ENCODE measurements at places on chromosomes 12 and 14.
A peak's percentile ranks its signal among the peaks of the same experiment; 100 is the strongest.

DNA sequence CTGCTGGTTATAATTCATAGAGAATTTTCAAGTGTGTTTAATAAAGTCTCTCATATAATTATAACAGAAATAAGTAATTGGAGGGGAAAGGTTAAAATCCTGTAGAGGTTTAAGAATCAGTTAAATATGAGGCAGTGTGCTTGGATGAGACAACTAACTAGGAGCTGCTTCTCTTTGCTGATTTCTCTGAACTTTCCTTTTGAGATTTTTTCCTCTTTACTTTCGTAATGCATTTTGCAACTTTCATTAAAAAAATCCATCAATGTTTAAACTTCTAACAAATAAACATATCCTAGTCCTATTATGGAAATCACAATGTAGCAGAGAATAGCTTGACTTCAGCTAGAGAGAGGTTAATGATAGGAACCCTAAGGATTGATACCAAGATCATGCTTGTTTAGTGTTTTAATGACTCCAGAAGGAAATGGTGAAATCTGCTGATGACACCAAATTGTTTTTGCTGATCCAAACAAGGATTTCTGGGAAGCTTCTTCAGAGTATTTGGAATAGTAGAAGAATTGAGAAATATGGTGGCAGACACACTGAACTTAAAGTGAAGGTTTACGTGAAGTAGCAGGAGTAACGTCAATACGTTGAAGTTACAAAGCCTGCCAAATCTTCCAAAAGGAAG lies 122.6 kb downstream of the RAD51B start:
- no peak for DNase-seq

GRCh38 chr12:75683220-75683619 lies 171.8 kb upstream of the KRR1 start:
- no peak for DNase-seq

DNA sequence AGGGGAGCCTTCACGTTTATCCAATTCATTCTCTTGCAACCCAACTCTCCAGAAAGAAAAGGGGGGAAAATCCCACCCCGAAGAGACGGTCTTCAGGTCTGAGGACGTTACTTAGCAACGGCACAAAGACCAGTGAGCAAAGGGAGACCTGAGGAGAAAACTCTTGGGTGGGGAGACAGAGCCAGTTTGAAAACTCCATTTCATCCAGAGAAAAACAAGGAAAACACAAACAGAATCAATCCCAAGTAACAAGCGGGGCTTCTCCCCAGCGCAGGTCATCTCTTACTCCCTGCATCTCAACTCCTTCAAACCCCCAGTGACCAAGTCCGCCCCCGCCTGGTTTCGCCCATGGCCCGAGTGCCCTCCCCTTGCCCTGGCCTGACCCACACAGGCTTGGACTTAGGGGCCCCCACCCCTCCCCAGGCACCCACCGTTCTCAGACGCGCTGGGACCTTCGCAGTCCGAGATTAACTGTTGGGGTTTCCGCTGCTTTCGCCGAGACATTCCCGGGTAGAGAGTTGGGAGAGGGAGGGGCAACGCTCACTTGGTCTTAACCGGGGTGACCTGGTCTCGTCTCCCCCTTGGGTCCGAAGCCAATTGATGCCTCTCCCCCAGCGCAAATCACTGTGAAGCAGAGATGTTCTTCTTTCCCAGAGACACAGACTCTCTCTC lies 10.4 kb upstream of the SALL2 start:
- no peak for DNase-seq

DNA sequence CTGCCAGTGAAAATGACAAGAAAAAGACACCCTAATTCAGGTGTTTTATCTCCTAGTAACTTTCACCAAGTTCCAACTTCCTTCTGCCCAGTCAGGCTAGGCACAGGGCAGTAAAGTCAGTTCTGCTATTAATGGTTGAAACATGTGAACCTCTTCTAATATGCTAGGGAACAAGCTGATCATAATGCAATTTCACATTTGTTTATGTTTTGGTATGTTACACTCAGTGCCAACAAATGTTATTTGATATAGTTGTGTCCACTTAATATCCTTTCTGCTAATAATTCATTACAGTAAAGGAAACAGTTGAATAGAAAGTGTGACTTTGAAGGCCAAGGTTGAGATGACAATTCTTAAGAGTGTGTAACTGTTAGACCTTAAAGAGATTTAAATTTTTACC lies 17.2 kb downstream of the NT5DC3 start:
- DNase-seq, result no peak

DNA sequence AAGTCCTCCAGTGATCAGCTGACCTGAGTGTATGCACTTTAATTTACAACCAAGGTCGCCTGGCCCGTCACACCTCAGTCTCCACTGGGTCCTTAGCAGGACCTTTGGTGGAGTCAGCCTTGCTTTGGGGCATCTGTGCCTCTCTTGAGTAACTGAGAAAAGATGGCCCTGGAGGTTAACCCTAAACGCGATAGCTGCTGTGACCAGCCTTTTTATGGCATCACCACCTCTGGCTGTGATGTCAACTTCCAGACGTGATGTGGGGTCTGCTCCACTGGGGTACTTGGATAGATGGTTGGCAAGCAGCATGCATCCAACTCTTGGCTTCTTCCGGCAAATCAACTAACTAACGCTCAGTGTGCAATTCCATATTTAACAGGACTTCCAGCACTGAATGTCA lies 122.8 kb upstream of the RTL1 start:
- no peak for DNase-seq

- DNase-seq, result no peak
These were observed 16.1 kb upstream of the KIF21A start for GRCh38 chr12:39459027-39459434.

DNA sequence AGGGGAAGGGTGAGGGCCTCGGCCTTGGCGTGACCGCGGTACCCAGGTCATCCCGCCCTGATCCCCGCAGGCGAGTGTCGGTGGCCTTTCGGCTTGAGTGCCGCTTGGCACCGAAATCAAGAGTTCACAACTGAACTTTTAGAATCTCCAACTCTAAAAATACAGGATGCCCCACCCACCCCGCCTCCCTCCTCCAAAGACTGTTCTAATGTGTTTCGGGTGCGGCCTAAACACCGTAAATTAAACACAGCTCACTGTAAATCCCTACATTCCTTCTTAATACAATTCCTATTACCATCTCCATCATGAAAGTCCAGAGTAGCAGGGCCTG lies 11.4 kb downstream of the SCNN1A start:
- DNase-seq, result no peak

- DNase-seq, result no peak
These were observed 1024.9 kb downstream of the TMEM121 start for GRCh38 chr14:106551265-106551664.

DNA sequence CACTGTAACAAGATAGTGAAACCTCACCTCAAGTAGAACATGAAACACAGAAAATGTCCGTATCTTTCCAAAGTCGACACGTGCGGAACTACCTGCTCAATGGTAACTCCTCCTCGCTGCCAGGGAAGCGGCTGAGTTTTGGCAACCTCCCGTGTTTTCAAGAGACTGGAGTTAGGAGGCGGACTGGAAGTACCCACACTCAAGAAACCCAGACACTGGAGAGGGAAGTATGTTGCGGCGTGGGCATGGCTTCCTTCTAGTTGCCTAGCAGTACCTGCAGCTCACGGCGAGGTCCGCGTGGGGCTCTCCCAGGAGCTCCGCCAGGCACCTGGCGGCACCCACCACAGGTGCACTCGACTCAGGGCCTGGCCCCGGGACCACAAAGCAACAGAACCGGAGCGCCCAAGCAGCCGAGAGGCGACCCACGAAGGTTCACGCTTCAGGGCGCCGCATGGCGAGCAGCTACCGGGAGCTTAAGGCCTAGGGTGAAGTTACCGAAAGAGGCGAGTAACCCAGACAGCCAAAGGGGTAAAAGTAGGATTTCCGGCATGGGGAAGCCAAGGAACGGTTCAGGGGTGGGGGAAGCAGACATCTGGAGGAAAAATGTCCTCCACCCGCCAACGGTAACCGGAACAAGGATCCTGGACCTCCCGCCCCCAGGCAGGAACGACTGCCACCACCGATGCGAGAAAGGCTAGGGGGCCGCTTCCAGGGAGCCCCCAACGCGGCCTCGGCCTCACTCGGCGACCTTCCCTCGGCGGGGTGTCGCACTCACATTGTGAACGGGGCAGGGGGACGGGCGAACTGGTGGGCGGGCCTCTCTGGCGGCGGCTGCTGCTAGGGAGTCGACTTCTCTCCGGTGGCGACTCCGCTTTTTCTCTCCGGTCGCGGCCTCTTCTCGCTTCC lies 608 bp downstream of the PTGES3 start:
- DNase-seq, result peak; percentile 49

GRCh38 chr12:92139634-92140150 lies 6.0 kb downstream of the BTG1 start:
- DNase-seq, result no peak

DNA sequence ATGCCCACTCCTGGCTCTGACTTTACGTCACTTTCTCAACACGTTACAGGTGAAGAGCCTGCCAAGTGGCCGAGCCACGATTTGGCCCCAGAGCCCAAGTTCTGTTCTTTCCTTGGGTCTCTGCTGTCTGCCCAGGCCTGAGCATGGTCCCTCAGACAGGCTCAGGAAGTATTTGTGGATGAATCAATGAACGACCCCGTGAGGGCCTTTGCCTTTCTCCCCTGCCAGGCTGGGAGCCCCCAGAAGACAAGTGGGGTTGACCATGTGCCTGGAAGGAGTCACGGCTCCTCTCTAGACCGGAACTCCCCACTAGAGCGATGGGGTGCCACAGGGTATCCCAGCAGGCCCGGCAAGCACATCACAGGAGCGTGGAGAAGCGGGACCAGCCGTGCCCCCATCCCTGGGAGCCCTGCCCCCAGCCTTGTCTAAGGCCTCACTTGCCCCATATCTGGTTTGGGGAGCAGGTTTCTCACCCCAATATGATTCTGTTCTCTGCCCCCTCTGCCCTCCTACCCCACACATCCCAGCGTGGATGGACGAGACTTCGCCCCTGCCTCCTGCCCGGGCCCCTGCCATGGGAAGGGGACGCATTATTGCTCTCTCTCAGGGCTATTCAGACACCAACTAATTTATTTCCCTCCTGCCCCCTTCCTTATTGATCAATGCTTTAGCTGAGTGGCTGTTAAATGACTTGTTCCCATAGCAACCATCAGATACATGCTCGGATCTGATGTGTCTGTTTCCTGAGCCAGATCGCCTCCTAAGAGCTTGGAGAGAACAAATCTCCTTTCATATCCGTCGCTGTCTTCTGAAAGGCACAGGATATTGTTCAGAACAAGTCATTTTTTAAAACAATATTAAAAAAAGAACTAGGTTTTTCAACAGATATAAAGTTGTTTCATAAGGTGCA lies 69.0 kb downstream of the DIO3 start:
- DNase-seq, result no peak

- no peak for DNase-seq
These were observed 12.7 kb downstream of the ACVRL1 start for GRCh38 chr12:51920046-51920445.

DNA sequence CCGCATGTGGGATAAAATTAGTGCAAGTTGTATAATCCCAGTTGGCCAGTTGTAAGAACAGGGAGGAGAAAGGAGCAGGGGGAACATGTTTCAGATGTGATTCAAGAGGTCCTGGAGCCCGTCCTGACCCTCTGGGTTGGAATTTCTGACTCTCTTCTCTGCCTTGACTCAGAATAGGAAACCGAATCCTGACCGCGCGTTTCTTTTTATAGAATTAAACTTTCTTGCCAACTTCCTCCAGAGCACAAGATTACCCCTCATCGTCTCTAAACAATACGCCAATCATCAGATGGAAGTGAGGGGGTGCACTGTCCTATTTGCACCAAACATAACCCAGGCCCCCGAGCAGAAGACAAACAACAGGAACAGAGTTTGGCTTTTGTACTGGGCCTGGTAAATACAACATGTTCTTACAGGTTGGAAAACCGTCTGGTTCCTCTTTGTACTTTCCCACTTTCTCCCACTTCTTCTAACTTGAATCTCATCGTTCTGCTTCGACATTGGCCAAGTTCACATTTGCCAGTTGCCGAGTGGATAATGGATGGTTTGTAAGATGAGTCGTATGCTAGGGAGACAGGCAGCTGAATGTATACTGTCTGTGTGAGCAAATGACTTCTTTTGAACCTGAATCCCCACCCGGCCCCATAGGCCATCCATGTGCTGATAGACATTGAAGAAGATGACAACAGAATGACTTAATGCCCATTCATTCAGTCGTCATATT lies 42.6 kb upstream of the MED13L start:
- peak; percentile 13 for DNase-seq

- DNase-seq, result no peak
These were observed 31.5 kb downstream of the DUSP16 start for GRCh38 chr12:12531194-12531593.

DNA sequence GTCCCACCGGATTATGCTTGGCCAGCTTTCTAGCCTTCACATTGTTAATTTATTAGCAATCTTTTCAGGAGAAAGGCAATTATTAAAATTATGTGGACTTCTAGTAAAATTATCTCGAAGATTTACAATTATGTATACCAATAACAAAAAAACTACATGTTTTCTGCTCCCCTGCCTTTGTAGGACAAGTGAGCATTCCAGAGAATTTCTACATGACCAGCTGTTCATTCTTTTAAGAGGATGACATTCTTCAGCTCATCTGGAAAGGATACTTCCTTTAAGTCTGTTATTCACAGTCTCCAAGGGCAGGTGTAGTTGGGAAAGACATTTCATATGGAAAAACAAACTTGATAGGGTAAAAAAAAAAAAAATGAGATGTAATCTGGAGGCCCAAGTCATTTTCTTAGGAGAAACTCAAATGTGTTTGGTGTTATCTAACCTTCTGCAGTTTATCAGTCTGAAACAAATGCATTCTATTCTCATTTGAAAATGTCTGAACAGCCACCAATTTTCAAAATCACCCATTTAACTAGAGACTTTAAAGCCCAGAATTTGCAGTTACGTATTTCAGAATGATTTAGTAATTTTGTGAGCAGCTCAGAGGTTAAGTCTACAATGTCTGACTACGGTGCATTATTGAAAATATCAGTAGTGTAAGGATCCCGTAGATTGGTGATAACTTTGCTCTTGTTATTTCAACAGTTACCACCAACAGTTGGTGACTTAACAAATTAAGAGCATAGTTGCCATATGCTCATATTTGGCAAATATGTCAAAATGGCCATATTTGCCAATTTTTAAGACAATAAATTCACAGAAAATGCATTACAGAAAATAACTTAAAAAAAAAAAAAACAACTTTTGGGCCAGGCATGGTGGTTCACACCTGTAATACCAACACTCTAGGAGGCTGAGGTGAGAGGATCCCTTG lies 1.8 kb upstream of the PHLDA1 start:
- no peak for DNase-seq

DNA sequence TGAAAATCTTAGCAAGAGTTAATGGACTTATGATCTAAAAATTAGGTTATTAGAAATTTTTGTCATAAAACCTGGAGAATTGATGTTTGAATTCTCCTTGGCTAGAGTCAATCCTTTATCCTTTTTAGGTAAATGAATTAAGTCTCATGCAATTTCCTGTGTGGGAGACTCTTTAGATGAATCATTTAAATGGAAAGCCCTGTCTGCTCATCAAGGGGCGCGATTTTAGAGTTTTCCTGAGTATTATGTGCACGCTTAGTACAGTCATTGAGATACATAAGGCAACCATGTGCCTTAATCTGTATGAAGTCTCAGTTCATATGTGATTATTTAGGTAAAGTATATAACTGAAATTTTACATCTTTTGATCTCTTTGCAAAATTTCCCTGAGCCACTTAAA lies 974.7 kb downstream of the NRXN3 start:
- no peak for DNase-seq

- no peak for DNase-seq
These were observed 125.5 kb upstream of the RMST start for GRCh38 chr12:97336900-97337751.

GRCh38 chr14:79438696-79439342 lies 772.5 kb downstream of the DIO2 start:
- DNase-seq, result no peak

Measured in activated T-helper 2 cell treated with anti-CD3 and anti-CD28 coated beads, Interferon-gamma antibody, Interleukin-2, Interleukin-4, amounts not matched to agents 10 μg/mL and 5 μg/mL and 100 μg/mL, durations not matched to agents 14 hours and 24 hours and 36 hours (primary cell).